ENCODE measurements at places on chromosomes 7 and 10. TPM values are rescaled to one million over a fixed set of nuclear protein-coding genes. Genes with fewer than 3 reads are reported as not detected.

The EVX1 gene
- 0.80 TPM for total RNA-seq

- no peak overlapping the region for H3K27ac ChIP-seq
- no peaks in the 10 kb centered on the region for H3K36me3 ChIP-seq
- peaks cover 7% of the 10 kb centered on the region for H3K4me1 ChIP-seq
- no peak overlapping the region for H3K4me3 ChIP-seq
- no peaks in the 10 kb centered on the region for H3K27me3 ChIP-seq
Measured at GRCh38 chr10:124131172-124131571, 37.8 kb upstream of the CHST15 start.

The ZNF804B gene
- not detected for total RNA-seq

The CRTAC1 gene
- total RNA-seq = 1.1 TPM

The BAIAP2L1 gene
- 2.1 TPM for total RNA-seq

- peaks cover 10% of the 10 kb centered on the region for H3K27me3 ChIP-seq
- H3K36me3 ChIP-seq = no peaks in the 10 kb centered on the region
- no peak overlapping the region for H3K27ac ChIP-seq
Measured at GRCh38 chr7:65441010-65441409, 67.4 kb downstream of the ZNF92 start.

DNA sequence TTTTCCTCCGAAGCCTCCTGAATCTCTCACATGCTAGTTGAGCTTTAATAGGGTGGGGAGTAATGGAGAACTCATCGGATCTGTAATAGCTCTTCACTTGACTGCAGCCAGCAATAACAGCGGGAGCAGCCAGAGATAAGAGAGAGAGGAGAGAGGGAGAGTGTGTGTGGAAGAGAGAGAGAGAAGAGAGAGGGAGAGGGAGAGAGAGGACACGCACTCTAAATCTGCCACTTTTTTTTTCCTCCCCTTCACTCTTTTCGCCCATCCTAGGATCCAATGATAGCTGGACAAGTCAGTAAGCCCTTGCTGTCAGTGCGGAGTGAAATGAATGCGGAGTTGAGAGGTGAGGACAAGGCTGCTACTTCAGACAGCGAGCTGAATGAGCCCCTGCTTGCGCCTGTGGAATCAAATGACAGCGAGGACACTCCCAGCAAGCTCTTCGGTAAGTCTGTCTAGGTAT lies 107.9 kb downstream of the POU6F2 start:
- peaks cover 13% of the 10 kb centered on the region for H3K27me3 ChIP-seq
- H3K27ac ChIP-seq = peak overlapping the region; percentile 0
- H3K4me3 ChIP-seq = peak overlapping the region; percentile 71
- no peak for DNase-seq

DNA sequence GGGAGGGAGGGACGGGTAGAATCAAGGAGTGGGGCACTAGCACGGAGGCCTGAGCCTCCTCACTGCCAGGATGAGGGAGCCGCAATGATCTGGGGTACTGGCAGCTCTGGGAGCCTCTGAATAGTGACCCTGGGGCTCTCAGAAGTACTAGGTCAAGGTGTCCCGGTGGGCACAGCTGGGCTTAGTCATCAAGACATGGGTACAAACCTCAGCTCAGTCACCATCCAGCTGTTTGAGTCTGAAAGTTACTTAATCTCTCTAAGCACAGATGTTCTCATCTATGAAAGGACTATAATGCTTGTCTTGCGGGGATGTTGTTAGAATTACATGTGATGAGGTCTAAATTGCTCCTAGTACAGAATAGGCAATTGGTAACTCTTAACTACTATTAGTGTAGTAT lies 276.8 kb downstream of the KCNMA1 start:
- peaks cover 7% of the 10 kb centered on the region for H3K4me1 ChIP-seq
- no peak overlapping the region for H3K27ac ChIP-seq
- H3K4me3 ChIP-seq = no peak overlapping the region
- no peak for DNase-seq

DNA sequence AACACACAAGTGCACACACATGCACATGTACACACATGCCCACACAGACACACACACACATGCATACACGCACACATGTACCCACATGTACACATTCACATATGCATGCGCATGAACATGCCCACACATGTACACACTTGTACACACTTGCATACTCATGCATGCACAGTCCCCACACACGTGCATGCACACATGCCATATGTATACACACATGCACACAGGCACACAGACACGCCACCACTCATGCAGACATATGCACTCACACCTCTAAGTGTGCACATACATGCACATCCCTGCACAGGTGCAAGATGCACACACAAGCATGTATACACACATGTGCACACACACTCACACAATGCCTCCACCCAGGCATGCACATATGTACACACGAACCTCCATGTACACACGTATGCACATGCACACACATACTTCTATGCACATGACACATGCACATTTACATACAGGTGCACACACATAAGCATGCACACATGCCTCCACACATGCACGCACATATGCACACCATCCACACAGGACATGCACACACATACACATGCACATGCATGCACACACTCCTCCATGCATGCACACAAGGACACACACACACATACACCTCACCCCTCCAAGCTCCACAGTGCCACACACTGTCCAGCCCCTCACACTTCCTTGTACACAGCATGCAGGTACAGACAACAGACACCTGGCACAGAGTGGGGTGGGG lies 45.8 kb downstream of the YKT6 start:
- H3K4me1 ChIP-seq = no peaks in the 10 kb centered on the region
- no peak overlapping the region for H3K27ac ChIP-seq
- no peak for DNase-seq
- no peaks in the 10 kb centered on the region for H3K36me3 ChIP-seq

The PRLHR gene
- total RNA-seq = not detected

DNA sequence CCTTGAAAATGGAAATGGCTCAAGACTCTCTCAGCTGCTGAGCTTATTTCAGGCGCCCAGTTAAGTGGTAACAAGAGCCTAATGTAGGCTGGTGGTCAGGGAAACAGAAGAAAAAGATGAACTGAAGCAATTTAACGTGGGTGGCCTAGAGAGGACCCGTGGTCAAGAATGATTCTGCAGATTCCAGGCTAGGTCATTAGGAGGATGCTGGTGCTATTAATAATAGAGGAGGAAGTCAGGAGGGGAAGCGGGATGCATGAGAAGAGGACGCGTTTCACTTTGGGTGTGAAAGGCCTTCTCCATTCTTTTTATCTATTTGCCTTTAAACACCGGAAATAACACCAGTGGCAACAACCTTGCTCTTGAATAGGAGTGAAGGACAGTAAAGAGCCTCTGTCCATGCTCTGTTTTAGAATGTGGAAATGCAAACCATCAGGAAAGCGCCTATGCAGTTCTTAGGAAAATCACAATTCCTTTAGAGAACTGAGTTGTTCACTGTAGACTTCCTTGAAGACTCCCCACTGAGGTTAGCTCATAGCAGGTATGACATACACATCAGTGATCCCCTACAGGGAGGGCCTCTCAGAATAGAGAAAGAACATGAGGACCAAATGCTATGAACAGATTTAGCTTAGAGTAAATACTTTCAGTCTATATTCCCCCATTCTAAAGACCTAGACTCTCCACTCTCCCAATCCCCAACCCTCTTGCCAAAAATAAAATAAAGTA lies 8.6 kb downstream of the LIPA start:
- no peak overlapping the region for H3K27ac ChIP-seq
- H3K4me3 ChIP-seq = no peak overlapping the region
- no peak for DNase-seq
- H3K4me1 ChIP-seq = peaks cover 14% of the 10 kb centered on the region

The NEUROG3 gene
- 0.43 TPM for total RNA-seq

GRCh38 chr10:43598446-43598845 lies 7.8 kb upstream of the ZNF485 start:
- H3K27ac ChIP-seq = no peak overlapping the region
- DNase-seq = no peak
- no peaks in the 10 kb centered on the region for H3K36me3 ChIP-seq
- no peak overlapping the region for H3K4me3 ChIP-seq
- peaks cover 7% of the 10 kb centered on the region for H3K27me3 ChIP-seq
- H3K4me1 ChIP-seq = peaks cover 9% of the 10 kb centered on the region

GRCh38 chr7:8177109-8177933 lies 84.6 kb downstream of the ICA1 start:
- H3K27ac ChIP-seq = no peak overlapping the region
- no peak overlapping the region for H3K4me3 ChIP-seq
- no peaks in the 10 kb centered on the region for H3K36me3 ChIP-seq
- peaks cover 27% of the 10 kb centered on the region for H3K4me1 ChIP-seq
- H3K27me3 ChIP-seq = no peaks in the 10 kb centered on the region
- no peak for DNase-seq

DNA sequence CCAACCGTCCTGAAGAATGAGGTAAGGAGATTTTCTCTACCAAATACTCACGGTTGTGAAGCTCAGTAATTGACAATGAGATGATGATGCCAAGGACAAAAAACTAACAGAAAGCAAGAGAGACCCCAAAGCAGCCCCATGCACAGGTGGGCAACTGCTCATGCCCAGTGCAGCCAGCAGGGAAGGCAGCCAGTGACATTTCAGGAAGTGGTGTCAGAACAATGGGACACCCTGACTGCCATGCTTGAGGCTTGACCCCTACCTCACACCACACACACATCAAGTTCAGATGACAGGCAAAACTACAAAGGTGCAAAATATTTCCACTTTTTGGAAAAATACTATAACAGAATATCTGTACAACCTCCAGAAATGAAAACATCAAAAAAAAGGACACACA lies 66.9 kb downstream of the CFAP46 start:
- no peaks in the 10 kb centered on the region for H3K36me3 ChIP-seq
- peaks cover 37% of the 10 kb centered on the region for H3K27me3 ChIP-seq
- no peaks in the 10 kb centered on the region for H3K4me1 ChIP-seq
- no peak overlapping the region for H3K4me3 ChIP-seq
- DNase-seq = no peak

GRCh38 chr10:133141958-133142340 lies 18.1 kb upstream of the KNDC1 start:
- H3K4me3 ChIP-seq = no peak overlapping the region
- H3K27ac ChIP-seq = no peak overlapping the region
- peaks cover 20% of the 10 kb centered on the region for H3K4me1 ChIP-seq
- peaks cover 9% of the 10 kb centered on the region for H3K27me3 ChIP-seq

The CNTNAP2 gene
- 12.9 TPM for total RNA-seq

The LRRC18 gene
- total RNA-seq = not detected

The FRMD4A gene
- total RNA-seq = 65.3 TPM

GRCh38 chr7:158957921-158958491 lies 101.6 kb downstream of the DYNC2I1 start:
- no peak overlapping the region for H3K4me3 ChIP-seq
- no peak for DNase-seq
- no peaks in the 10 kb centered on the region for H3K36me3 ChIP-seq
- H3K27me3 ChIP-seq = no peaks in the 10 kb centered on the region

DNA sequence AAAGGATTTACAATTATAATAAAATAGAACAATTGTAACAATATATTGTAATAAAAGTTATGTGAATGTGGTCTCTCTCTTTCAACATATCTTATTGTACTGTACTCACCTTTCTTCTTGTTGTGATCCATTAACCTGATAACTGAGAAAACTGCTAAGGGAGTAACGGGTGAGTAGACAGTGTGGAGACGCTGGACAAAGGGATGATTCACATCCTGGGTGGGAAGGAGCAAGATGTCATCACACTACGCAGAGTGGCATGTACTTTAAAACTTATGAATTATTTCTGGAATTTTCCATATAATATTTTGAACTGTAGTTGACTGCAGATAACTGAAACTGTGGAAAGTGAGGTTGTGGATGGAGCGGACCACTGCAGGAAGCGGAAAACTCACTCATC lies 91.2 kb upstream of the PLPP4 start:
- H3K27me3 ChIP-seq = peaks cover 38% of the 10 kb centered on the region
- no peak for DNase-seq
- H3K36me3 ChIP-seq = no peaks in the 10 kb centered on the region
- H3K4me3 ChIP-seq = no peak overlapping the region
- H3K27ac ChIP-seq = no peak overlapping the region
- no peaks in the 10 kb centered on the region for H3K4me1 ChIP-seq

DNA sequence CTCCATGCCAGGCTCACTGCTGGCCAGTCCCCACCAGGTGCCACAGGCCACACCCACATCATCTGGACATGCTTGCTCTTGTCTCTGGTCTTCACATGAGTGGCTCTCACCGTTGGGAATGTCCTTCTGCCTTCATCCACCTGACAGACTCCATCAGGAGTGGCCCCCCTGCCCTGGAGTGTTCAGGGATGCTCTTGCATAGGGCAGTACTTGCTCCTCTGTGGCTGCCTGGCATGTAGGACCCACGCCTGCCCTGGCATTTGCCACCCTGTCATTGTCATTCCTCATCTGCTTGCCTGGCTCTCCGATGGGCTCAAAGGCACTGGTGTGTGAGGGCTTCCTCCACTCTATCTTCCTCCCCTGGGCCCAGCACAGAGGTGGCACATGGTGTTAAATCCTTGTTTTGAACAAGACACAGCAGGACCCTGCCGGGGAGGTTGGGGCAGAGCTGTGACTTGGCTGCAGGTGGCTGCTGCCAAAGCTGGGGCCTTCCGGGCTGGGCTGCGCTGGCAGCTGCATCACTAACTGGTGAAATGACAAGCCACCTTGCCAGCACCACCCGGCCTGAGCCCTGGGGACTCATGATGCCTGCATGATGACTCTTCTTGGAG lies 1.8 kb downstream of the SH2D4B start:
- DNase-seq = no peak
- no peaks in the 10 kb centered on the region for H3K27me3 ChIP-seq
- peaks cover 10% of the 10 kb centered on the region for H3K36me3 ChIP-seq
- H3K4me1 ChIP-seq = no peaks in the 10 kb centered on the region

The PLCE1 gene
- total RNA-seq = 5.7 TPM

The WEE2 gene
- not detected for total RNA-seq

DNA sequence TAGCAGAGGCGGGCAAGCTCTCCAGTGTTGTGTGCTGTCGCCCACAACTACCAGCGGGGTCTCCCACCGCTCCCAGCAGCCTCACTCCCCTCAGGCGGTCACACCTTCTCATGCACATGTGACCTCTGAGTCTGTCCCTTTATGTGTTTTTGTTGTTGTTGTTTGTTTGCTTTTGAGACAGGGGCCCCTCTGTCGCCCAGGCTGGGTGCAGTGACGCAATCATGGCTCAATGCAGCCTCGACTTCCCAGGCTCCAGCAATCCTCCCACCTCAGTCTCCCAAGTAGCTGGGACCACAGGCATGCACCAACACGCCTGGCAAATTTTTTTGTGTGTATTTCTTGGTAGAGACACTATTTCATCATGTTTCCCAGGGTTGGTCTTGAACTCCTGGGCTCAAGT lies 1.5 kb downstream of the CPSF4 start:
- H3K27me3 ChIP-seq = no peaks in the 10 kb centered on the region
- peak overlapping the region; percentile 96 for H3K4me3 ChIP-seq
- no peak overlapping the region for H3K27ac ChIP-seq
- DNase-seq = no peak
- H3K36me3 ChIP-seq = peaks cover 8% of the 10 kb centered on the region

The SPDYE2 gene
- total RNA-seq = not detected

- no peaks in the 10 kb centered on the region for H3K36me3 ChIP-seq
- no peaks in the 10 kb centered on the region for H3K4me1 ChIP-seq
- no peak overlapping the region for H3K27ac ChIP-seq
- no peak overlapping the region for H3K4me3 ChIP-seq
Measured at GRCh38 chr10:69069090-69070042, 18.5 kb upstream of the SRGN start.

The COL17A1 gene
- total RNA-seq = not detected

- no peak overlapping the region for H3K4me3 ChIP-seq
- no peak for DNase-seq
- H3K4me1 ChIP-seq = no peaks in the 10 kb centered on the region
- peaks cover 15% of the 10 kb centered on the region for H3K36me3 ChIP-seq
Measured at GRCh38 chr10:6382081-6382480, 179.3 kb downstream of the PFKFB3 start.
